COLO829 (cell line): ENCODE measurements at places on chromosomes 7 and 10.

GRCh38 chr7:101833799-101834198, 16.4 kb downstream of the CUX1 start:
- DNase-seq, result no peak

- peak; percentile 61 for DNase-seq
These were observed 550 bp upstream of the CALU start for GRCh38 chr7:128738570-128739047.

DNA sequence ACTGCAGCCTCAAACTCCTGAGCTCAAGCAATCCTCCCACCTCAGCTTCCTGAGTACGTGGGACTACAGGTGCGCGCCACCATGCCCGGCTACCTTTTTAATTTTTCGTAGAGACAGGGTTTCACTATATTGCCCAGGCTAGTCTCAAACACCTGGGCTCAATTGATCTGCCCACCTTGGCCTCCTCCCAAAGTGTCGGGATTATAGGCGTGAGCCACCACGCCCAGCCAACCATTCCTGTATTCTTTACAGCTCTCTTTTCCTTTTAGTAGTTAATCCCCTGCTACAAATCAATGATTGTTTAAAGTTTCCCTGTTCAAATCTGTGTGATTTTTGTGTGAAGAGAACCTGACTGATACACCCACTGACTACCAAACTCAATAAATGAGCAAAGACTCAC, 75.4 kb upstream of the SVIL start:
- DNase-seq, result no peak

DNA sequence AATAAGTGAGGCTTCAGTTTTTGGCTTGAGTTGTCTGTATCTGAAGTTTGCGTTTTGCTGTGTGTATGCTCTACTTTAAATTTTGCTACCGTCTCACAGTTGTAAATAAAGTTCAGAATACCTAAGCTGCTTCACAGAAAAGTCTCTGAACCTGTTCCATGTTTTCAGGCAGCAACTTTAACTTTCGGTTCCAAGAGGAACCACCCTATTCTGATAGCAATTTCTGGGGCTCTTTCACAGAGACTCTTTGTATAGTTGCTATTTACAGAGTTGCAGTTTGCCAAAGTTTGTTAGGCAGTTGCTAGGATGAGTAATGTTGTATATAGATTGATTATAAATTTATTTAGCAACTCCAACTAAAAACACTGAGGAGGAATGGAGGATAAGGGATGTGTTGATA, 5.7 kb downstream of the FAM221A start:
- peak; percentile 65 for DNase-seq

- no peak for DNase-seq
These were observed 104.2 kb downstream of the NPY start for GRCh38 chr7:24388212-24388611.

DNA sequence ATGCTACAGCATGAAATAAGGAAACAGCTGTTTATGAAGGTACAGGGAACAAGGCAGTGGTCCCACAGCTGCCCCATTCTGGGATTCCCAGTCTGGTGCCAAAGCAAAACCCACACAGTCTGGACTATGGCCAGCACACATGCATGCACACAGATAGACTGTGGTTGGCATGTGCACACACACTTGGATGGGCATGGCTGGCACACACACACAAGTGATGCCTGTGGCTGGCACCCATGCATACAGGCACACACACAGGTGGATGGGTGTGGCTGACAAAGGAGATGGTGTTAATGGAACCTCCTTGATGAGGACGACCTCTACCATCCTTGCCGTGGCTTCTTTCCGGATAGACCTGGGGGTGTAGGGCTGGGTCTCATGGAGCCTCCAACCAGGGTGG, 114.0 kb upstream of the LYZL2 start:
- no peak for DNase-seq

- no peak for DNase-seq
These were observed 56.1 kb upstream of the ZNF800 start for GRCh38 chr7:127448566-127448965.

DNA sequence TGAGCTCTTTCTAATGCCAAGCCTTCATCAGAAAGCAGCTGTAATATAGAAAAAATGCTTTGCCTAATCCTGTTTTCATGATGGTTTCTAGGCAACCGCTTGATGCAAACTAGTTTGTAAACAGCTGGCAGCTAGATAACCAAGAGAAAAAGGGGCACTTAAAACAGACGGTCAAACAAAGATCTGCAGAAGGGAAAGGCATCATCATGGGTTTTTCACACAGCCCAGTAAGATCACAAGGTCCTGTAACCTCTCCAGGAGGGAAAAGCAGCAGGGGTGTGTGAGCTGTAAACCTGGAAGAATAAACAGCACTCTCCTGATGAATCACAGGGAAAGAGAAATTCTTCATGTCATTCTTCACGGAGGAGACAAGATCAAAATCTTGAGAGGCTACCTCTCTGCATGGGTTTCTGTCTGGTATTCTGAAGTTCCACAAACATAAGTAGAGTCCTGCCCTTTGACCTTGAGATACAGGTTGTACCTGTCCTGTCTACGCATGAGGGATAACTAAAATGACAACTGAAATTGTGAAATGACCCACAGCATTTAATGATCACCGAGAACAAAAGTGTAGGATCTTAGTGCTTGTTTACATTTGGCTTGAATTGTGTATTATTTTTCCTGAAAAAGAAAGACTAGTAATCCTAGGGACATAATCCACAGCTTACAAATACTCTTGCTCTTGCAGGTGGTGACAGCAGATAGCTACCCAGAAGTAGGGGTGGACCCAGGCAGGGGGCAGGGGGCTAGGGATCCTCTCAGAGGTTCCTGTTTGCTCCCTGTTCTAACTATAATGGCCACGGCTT, 48.0 kb downstream of the CREB3L2 start:
- peak; percentile 69 for DNase-seq

DNA sequence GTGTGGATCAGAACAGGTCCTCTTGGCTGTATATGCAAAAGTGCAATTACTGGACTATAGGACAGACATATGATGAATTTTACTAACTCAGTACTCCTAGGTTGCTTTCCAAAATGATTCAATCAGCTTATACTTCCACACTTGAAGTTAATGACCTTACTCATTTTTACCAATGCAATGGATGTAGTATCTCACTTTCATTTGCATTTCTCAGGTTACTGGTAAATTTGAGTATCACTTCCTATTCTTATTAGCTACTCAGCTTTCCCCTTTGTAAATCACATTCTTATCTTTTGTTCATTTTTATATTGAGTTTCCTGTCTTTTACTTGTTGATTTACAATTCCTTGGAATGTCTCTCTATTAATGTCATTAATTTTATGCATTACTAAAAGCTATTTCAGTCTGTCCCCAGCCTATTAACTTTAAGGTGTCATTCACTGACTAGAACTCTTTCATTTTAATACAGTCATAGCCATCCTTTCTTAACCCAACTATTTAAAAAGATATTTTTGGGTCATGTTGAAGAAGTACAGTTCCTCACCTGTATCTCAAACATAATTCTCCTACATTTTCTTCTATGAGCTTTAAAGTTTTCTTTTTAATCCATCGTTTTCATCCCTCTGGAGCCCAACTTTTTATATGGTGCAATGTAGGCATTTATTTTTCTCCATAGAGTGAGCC, 88.6 kb downstream of the VIM start:
- no peak for DNase-seq

GRCh38 chr10:69057951-69058297, 30.0 kb upstream of the SRGN start:
- no peak for DNase-seq

- no peak for DNase-seq
These were observed 128.9 kb downstream of the RGS10 start for GRCh38 chr10:119413471-119414080.

- DNase-seq, result no peak
These were observed 28.3 kb downstream of the WDR86 start for GRCh38 chr7:151381348-151382078.

DNA sequence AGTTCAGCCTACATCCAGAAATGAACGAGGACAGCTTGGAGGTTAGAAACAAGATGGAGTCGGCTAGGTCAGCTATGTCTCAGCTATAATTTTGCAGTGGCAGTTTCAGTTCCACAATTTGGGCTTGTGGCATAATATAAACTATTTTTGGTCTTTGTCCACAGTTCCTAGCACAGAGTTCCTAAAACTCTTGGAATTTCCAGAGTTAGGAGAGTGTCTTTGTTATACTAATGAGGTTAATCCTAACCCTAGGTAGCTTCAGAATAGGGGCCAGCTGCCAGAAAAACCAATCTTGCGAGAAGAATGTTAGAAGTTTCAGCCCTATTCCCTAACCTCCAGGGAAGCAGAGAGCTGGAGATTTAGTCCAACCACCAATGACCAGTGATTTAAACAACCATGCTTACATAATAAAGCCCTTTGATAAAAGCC, 131.9 kb downstream of the AKR1D1 start:
- DNase-seq, result no peak

DNA sequence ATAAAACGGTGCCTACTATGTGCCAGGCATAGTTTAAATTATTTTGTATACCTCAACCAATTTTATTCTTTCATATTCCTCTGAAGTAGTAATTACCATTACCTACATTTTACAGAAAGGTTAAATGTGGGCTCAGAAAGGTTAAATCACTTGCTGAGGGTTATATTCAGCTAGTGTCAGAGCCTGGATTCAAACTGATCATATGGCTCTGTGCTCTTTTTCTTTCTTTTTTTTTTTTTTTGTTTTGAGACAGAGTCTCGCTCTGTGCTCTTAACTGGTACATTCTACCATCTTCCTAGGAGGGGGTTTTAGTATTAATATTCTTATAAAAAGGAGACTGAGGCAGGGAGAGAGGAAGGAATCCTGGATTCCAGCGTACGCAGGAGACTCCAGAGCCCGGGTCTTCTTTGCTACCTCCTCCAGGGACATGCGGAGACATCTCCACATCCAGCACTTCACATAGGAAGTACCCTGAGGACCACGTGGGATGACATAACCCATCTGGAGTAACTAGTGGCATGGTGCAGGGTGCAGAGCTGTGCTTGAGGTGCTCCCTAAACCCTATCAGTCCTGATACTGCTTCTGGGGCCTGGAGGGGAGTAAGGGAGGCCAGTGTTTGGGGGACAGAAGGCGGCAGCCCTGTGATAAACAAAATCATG, 29.6 kb upstream of the ATXN7L1 start:
- no peak for DNase-seq

DNA sequence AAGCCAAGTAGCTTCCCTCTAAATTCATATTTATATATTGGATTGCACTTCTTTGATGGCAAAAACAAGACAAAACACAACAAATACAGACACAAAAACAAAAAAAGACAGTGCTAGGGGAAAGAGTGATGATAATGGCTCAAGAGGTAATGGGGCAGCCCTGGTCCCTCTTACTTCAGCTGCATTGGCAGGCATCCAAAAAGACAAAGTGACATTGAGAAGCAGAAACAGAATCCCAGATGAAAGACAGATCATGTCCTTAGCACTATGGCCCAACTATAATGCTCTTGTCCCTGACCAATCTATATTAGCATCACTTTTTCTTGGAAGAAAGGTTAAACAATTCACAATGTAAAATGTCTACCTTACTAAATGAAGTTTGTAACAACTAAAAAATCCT, 76.2 kb downstream of the GPR85 start:
- DNase-seq, result no peak

GRCh38 chr7:23120106-23120505, 14.5 kb downstream of the KLHL7 start:
- DNase-seq, result no peak

- DNase-seq, result no peak
These were observed 56.3 kb downstream of the MTERF1 start for GRCh38 chr7:91824201-91824600.

DNA sequence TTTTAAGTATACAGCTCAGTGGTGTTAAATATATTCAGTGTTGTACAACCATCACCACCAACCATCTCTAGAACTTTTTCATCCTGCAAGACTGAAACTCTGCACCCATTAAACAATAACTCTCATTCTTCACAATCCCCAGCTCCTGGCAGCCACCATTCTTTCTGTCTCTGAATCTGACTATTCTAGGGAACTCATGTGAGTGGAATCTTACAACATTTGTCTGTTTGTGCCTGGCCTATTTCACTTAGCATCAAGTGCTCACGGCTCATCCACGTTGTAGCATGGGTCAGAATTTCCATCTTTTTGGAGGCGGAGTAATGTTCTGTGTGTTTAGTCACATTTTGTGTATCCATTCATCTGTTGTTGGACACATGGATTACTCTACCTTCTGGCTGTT, 40.8 kb upstream of the PFKFB3 start:
- DNase-seq, result no peak

DNA sequence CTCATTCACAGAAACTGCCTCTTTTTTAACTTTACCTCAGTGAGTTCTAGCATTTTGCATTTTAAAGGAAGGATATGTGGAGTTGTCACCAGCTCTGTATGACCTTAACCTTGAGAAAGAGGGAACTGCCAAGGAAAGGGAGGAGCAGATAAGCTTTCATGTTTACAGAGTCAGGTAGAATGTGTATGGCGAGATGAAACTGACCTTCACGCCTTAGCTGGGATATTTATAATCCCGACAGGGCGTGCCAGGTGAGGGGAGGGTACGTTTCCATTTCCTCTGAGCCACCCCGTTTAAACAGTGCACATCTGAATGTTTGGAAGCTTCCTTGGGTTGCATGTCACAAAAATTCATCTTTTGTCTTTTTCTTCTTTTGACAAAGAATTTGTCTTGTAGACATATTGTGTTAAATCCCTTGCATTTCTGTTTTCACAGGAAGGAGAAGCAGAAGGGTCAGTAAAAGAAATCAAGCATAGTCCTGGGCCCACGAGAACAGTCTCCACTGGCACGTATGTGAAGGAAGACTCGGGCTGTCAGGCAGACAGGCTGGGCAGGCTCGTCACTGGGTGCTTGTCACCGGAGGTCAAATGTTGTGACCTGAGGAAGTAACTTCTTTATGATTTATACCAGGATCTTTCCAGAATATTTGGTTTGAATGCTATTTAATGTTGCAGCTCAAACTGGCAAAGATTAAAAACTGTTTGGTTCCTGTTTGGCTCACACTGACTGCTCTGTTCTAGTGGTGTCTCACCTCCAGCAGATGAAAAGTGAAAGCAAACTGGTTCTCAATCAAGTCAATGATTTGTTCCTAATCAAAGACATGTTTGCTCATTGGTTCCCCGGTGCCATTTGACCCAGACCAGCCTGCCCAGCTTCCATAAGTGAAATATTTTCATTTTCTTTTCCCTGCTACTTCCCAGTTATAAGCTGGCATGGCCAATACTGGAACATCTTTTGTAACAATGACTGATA, 16.2 kb downstream of the OPTN start:
- DNase-seq, result no peak

DNA sequence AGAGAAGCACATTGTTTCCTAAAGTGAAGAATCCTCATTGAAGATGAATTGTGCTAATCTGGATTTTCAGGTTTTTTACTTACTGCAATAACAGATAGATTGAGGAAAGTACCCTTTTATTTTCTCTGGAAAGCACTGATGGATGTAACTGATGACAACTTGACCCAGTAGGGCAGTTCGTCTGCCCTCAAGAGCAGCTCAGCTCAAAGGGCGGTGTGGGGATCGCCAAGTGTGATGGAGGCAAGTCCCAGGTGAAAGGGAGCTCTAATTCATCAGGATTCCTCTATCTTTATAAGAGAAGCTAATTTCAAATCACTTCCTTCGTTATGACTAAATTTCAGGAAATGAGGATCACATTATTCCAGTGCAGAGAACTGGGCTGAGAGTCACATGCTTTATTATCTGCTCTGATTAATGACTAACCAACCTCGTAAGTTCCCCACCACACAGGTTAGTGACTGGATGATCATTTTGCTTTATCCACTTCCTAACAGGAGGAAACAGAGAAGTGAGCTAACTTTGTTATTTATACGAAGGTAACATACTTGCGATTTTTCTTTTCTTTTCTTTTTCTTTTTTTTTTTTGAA, 98.8 kb downstream of the PFKFB3 start:
- DNase-seq, result no peak
